ENCODE measurements at places on chromosomes 1 and 21. TPM values are rescaled to one million over a fixed set of nuclear protein-coding genes. Genes with fewer than 3 reads are reported as not detected.
A peak's percentile ranks its signal among the peaks of the same experiment; 100 is the strongest.

Gene STUM
- 0.40 TPM for polyA plus RNA-seq

Gene FAM72C
- 10.2 TPM for polyA plus RNA-seq

Gene GNG4
- polyA plus RNA-seq = 37.9 TPM

GRCh38 chr1:212980123-212980785, 29.9 kb downstream of the VASH2 start:
- DNase-seq = peak; percentile 51

DNA sequence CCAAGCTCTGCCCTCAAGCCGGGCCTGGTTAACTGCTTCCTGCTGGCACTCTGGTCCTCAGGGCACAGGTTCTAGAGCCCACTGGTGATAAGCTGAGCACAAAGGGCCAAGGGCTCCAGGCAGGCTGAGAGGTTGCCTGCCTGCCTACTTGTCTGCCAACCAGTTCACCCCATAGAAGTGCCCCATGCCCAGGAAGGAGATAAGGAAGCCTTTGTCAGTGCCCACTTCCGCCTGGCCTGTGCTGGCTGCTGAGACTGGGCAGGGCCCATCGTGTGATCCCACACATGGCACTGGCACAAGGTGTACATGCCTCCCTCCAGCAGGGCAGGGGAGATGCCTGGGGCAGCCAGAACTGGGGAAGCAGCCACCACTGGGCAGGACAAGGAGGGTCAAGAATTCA, 24.1 kb downstream of the SLC9A1 start:
- DNase-seq = no peak

DNA sequence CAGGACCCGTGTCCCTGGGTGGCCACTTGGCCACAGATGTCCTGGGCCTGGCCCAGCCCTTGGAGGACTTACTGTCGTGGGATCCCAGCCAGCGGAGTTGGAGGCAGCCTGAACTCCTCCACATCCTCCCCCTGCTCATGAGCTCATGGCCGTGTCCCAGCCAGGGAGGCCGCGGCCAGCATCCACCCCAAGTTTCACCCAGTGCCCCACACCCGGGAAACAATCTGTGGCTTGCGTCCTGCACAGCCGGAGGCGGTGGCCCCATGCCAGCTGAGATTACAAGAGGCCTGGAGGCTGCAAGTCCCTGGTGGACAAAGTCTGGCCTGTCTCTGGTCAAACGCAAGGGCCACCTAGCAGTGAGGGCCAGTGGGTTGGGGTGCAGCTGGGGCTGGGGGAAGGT, 27.5 kb upstream of the TMEM52 start:
- no peak for DNase-seq

DNA sequence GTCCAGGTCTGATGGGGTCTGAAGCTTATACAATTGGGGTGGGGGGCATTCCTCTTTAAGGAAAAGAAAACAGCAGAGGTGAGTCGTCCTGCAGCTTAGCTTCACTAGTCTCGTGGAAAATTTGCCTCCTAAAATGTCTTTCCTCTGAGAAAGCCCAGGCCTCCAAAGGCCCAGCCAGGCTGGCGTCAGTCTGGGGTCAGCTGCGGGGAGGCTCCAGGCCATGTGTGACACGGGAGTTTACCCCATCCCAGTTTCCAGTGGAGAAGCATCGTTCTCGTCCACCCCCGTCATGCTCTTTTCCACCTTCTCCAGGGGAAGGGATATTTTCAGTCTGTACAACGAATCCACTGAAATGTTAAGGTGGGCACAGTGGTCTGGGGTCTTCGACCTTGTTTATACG, 42.8 kb downstream of the B3GALT5 start:
- no peak for DNase-seq

DNA sequence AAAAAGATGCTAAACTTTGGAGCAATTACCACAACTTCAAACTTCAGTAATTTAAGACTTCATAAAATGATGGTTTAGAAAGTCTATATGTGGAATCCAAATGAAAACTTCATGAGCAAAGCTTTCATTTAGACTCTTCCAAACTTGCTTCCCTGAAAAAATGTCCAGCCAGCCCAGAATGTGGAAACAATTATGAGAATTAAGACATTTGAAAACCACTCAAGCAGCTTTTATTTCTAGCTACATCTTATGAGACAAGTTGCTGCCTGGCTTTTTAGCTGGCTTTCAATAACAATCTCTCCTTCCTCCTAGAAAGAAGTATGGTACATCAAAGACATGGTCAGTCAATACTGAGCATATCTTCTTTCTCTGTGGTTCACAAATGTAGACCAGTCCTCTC, 21.8 kb downstream of the LPAR3 start:
- no peak for DNase-seq

DNA sequence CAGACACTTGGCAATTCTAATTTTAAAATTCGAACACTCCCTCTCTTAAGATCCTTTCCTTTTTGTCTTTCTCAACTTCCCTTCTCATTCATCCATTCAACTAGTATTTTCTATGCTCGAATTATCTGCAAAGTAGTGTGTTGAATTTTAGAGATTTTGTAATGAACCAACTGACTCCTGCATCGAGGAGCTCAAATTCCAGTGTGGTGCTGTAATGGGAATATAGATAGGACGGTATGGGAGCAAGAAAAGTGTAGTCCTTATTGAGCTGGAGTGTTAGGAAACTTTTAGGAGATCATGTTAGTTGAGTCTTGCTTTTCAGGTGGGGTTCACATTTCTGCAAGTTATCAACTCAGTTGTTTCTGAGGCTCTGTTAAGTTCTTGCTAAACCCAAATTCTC, 897.5 kb downstream of the TTLL7 start:
- DNase-seq = no peak

- DNase-seq = no peak
These were observed 30.5 kb downstream of the CASZ1 start for GRCh38 chr1:10765734-10766478.

All from GM23338 (cell line).